ENCODE measurements at places on chromosomes 6 and 20. TPM values are rescaled to one million over a fixed set of nuclear protein-coding genes. Genes with fewer than 3 reads are reported as not detected.

Gene TTK
- total RNA-seq, result 0.62 TPM

Gene RBM38
- 101 TPM for total RNA-seq

DNA sequence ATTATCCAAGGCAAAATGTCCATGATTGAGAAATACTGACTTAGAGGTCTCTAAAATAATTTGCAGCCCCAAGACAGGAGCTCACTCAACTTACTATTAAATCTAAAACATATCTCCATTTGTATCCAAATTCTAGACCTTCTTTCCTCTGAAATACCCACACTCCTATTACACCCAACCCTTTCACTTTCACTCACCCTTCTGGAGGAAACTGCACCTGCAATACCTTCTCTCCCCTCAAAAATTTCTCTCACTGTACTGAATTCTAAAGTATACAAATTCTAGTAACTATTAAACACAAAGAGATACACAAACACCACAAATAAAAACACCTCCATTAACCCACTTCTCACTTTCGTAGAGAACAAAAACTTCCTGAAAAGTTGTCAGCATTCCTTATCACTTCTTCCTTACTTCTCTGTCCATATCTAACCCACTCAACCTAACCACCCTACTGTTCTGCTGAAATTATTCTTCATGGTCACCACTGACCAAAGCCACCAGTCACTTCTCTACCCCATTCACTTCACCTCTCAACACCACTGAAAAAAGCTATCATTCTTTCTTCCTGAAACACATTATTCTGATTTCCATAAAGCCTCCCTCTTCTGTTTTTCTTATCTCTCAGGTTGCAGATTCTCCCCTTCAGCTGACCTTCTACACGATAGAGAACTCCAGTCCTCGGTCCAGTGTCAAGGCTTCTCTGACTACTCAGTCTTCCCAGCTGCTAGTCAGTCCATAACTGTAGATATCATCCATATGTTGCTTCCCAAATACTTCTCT lies 12.0 kb downstream of the LMBRD1 start:
- DNase-seq, result no peak

DNA sequence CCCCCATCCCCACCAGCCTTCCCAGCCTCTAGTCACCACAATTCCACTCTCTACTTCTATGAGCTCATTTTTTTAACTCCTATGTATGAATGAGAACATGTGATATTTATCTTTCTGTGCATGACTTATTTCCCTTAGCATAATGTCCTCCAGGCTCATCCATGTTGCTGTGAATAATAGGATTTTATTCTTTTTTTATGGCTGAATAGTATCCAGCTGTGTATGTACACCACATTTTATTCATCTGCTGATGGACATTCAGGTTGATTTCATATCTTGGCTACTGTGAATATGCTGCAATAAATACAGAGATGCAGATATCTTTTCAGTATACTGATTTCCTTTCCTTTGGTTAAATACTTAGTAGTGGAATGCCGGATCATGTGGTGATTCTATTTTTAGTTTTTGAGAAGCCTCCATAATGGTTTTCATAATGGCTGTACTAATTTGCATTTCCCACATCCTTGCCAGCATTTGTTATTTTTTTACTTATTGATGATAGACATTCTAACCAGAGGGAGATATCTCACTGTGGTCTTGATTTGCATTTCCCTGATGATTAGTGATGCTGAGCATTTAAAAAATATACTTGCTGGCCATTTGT lies 194.9 kb downstream of the PACRG start:
- no peak for DNase-seq

- no peak for DNase-seq
Measured at GRCh38 chr6:16756660-16757255, 4.5 kb downstream of the ATXN1 start.

DNA sequence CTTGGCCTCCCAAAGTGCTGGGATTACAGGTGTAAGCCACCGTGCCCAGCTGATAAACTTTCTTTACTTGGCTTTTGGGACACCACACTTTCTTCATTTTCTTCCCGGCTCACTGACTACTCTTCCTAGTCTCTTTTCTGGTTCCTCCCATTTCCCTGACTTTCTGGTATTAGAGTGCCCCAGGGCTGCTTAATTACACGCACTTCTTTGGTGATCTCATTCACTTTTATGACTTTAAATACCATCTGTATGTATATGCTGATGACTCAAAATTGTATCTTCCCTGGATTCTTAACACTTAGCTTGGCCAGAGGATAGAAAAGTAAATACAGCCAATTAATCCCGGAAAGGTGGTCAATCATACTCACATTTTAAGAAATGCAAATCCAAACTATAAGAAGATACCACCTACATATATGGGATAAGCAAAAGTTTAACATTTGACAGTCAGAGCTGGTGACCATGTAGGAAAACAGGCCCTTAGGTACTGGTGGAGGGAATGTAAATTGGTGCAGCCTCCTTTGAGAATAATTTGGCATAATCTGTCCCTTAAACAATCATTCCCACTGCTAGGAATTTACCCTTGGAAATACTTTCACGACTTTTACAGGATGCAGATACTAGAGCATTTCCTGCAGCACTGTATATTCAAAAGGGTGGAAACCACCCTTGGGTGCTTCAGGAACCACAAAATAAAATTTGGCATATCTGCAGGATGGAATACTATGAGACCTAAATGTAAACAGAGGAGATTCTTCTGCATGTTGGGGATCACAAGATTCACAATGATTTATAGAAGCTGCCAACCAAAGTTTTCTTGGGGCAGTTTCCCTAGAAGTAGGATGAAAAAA lies 9.4 kb upstream of the NANP start:
- no peak for DNase-seq

Gene BMP6
- total RNA-seq, result 2.1 TPM

- DNase-seq, result peak; percentile 60
Measured at GRCh38 chr6:143806282-143807102, 36.6 kb upstream of the LTV1 start.

- DNase-seq, result no peak
Measured at GRCh38 chr6:55778705-55779104, 96.7 kb downstream of the BMP5 start.

GRCh38 chr6:105485456-105485855 lies 82.6 kb upstream of the PREP start:
- no peak for DNase-seq

DNA sequence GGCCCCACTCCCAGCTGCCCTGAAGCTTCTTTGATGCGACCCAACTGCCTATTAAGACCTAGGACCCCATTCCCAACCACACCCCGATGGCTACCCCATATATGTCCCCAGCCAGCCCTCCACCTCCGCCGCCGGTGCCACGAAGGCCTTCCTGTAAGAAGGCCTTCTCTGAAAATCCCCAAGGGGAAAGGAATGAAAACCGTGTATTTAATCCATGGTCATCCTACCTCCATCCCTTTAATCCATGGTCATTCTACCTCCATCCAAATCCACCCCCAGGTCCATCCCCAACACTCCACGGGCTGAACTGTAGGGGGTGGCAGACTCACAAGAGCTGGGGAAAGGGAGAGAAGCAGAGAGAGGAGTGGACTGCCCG lies 545 bp upstream of the VSX1 start:
- no peak for DNase-seq

Gene NKAIN4
- not detected for total RNA-seq

GRCh38 chr6:83072726-83073125 lies 5.3 kb downstream of the DOP1A start:
- DNase-seq, result no peak

GRCh38 chr20:19944772-19945459 lies 72.2 kb upstream of the NAA20 start:
- DNase-seq, result no peak

- DNase-seq, result no peak
Measured at GRCh38 chr6:77561768-77562314, 91.0 kb upstream of the MEI4 start.

Gene BTNL2
- total RNA-seq, result not detected

DNA sequence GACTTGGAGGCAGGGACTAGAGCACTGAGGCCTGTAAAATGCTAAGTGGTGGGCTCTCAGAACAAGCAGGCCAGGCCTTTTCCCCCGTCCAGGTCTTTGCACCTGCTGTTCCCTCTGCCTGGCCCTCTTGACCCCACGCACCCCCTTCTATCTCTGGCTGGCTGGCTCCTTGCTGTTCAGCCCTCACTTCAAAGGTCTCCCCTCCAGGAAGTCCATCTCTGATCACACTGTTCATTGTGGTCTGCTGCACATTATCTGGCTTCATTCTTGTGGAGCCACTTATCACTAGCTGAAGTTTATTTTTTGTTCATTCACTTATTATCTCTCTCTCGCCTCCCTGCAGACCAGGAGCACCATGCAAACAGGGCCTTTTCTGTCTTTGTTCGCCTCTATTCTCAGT lies 24.5 kb downstream of the SLC13A3 start:
- no peak for DNase-seq

DNA sequence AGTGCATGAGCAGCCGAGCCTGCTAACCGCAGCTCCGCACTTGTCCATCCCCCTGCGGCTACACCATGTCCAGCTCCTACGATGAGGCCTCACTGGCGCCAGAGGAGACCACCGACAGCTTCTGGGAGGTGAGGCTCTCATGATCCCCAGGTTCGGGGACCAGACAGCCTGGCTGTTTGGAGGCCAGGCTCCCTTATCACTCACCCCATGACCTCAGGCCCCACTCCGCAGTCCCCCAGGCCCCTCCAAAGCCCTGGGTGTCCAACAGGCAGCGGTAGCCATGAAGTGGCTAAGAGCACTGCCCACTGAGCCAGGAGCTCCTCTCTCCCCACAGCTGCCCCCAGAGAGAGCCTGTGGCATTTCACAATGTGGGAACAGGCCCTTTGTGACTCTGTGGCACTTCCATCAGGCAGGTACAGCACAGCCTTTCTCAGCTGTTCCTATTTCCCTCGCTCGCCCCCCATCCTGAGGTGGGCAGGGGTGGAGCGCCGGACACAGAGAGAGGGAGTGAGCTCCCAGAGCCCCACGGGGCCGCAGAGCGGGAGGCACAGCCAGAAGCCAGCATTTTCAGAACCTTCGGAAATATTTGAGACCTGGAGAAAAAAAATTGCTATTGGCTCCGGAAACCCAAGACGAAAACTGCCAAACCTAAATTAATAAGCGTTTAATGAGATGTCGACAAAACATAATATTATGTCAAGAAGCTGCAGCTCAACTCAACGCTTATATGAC lies 29.7 kb downstream of the SPDEF start:
- no peak for DNase-seq

- no peak for DNase-seq
Measured at GRCh38 chr6:56725254-56725653, 82.6 kb upstream of the DST start.

GRCh38 chr6:26133730-26134129 lies 46.5 kb downstream of the HFE start:
- no peak for DNase-seq

- DNase-seq, result no peak
Measured at GRCh38 chr20:36720510-36720909, 25.4 kb downstream of the NDRG3 start.

Gene SLC22A16
- total RNA-seq, result not detected

- DNase-seq, result no peak
Measured at GRCh38 chr20:23554401-23554800, 13.9 kb downstream of the CST9L start.

GRCh38 chr6:135173989-135174484 lies 7.1 kb upstream of the MYB start:
- DNase-seq, result no peak

DNA sequence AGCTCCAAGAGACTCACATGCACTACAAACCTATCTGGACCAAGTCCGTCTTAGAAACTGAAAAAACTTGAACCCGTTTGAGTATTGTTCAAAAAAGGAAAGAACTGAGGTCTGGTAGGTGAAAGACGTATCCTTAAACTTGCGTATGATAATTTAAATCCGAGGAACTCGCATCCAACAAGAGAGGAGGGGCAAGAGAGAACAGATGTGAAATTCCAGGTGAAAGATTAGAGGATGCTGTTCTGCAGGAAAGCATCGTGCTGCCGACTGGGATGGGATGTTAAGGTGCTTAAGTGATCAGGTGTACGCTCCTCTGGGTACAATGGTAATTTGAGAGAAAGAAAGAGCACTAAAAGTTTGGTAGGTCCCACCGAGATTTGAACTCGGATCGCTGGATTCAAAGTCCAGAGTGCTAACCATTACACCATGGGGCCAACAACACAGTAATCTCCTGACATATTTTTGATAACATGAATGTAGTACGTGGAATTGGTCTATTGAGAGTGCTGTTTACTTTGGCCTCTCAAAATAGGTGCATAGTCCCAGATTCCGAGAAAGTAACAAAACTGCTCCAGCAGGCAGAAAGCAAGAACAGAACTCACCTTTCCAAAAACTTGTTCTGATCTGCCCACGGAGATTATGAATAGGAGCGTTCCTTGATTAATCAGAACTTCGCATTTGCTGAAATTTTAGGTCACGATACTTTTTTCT lies 53.5 kb upstream of the BTN3A2 start:
- DNase-seq, result no peak

GRCh38 chr20:2255926-2256531 lies 39.8 kb upstream of the TGM3 start:
- DNase-seq, result no peak

GRCh38 chr6:148332088-148332487 lies 10.6 kb upstream of the SASH1 start:
- no peak for DNase-seq

- DNase-seq, result no peak
Measured at GRCh38 chr6:22350109-22350508, 53.3 kb upstream of the PRL start.

Data from left cardiac atrium (tissue), 4 donors.